D721Med (cell line): ENCODE measurements at places on chromosomes 5 and 9.

DNA sequence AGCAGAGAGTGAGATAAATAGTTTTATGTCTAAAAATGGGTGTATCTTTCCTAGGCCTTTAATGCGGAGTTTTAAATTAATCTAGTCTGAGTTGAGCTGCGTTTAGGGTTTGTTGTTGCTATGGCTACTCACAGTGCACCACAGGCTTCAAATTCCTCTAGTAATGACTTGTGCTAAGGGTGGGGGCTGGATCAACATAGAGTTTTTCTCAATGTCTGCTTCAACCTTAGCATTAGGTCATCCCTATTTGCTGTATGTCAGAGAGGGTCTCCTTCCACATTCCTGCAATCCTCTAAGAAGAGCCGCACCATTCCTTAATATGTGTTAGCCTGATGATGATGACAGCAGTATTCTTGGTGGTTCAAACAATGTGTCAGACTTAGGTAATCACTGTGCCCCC is 465.6 kb upstream of the KIF2A start:
- no peak for DNase-seq

GRCh38 chr5:142808878-142809598 is 38.9 kb downstream of the ARHGAP26 start:
- no peak for DNase-seq

DNA sequence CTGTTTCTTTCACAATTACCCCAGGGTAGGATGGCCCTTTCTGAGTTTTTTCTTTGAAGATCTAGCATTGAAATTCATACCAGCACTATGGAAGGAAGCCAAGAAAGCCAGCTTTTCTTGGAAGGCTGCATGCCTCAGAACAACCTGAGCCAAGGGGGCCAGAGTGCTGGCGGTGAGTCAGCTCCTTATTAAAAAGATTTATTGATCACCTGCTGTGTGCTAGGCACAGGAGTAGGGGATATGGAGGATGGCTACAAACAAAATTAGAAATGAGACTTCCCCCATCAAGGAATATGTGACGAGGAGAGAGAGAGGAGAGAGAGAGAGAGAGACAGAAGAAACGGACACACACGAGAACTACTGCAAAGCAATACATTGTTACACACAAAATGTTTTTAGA is 184.6 kb upstream of the PUM3 start:
- DNase-seq = no peak

DNA sequence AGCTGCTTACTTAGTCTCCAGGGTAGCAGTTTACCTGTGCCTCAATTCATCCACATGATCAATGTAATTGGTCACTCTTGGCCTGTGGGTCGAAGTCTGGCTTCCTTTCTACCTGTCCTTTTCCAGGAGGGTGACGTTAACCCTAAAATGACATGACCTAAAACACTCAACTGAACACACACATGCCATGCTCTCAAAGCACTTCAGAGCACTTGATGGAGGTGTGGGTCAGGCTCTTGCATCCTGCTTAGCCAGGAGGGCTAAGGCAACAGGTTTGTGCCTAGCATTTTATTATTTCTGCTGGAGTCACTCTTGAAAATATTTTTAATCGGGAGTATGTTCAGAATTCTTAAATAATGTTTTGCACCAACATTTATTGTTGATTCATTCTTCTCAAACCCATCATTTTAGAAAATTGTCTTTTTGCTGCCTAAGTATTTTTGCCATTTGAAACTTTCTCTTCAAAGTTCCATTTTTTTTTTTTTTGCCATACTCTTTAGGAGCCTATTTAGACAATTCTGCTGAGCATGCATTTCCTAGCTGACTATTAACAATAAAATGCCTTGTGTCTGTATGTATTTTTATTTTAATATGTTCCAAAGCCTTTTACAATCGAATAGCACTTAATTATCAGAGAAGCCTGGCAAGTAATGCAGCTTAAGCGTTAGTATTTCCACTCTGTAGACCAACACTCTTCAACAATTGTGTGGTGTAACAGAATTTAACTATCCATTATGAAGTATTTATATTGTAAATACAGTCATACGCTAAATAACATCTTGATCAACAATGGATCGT is 59.1 kb downstream of the ATP10B start:
- DNase-seq = no peak

GRCh38 chr9:23747088-23748075 is 78.7 kb downstream of the ELAVL2 start:
- DNase-seq = no peak

DNA sequence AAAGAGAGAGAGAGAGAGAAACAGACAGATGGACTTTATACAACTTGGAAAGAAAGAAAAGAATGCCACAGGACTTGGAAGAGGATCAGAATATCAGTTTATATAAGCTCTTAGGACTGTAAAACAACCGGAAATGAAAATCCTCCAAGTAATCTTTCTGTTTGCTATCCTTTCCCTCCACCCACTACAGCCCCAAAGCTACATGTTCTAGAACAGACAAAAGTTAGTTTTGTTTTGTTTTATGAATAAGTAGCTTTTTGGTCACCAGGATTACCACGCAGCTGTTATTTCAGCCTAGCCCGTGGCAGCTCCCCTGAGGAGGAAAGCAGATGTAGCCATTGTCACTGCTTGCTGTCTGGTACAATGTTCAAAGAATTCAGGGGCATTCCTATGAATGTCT is 66.6 kb downstream of the SH3TC2 start:
- DNase-seq = no peak

- no peak for DNase-seq
Measured at GRCh38 chr5:147415651-147416050, 94.2 kb downstream of the DPYSL3 start.

DNA sequence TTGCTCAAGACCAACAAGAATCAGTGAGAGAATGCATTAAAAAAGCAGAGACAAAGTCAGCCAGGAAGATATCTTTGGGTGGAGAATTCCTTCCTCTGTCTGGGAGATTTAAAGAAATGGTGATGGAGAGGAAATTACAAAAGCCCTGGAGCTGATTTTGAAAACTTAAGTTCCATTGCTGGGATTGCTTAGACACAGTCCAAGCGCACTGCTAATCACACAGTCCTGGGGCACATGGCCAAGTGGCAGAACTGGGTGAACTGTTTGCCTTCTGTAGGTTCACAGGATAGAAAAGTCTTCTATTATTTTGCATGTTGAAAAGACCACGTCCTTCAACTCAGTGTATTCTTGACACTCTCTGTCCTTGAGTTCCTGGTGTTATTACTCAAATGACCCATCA is 284.9 kb upstream of the FBXL7 start:
- no peak for DNase-seq

DNA sequence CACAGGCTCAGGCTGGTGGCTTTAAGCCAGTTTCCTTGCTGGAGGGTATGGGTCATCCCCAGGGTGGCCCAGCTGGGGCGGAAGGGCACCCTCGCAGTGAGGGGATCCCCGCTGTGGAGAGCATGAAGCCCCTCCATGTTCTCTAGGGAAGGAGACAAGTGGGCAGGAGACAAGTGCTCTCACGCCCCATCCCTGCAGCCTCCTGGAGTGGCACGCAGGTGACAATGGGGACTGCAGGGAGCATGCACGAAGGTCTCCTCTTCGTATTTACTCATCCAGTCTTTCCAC is 83.3 kb downstream of the GTF3C4 start:
- no peak for DNase-seq

GRCh38 chr5:55691265-55692105 is 20.6 kb downstream of the SLC38A9 start:
- DNase-seq = no peak

DNA sequence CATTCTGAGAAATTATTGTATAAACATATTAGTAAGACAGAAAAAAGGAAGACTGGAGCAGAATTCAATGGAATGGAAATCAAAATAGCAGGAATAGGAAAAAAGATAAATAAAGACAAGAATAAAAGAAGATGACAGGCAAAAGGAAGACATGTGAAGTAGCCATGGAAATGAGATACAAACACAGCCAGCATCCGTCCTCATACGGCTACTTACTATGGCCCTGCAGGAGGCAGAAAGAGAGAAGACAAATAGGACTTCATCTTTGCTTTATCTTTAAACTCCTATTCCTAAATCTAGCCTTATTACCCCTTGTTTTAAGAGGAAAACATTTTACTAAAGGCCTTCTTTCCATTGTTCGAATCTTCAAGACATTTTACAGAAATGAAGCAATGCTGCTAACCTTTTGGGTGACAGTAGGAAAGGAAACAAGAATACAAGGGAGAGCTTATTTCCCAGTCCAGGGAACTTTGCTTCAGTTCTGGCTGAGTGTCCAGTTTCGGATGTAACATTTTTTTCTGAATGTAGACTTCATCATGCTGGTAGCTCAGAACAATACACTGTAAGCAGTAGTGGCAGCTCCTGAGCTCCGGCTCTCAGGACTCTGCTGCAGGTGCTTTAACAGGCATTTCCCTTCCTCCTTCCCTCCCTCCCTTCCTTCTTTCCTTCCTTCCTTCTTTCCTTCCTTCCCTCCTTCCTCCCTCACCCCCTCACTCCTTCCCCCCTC is 106.4 kb upstream of the SLC12A2 start:
- no peak for DNase-seq

DNA sequence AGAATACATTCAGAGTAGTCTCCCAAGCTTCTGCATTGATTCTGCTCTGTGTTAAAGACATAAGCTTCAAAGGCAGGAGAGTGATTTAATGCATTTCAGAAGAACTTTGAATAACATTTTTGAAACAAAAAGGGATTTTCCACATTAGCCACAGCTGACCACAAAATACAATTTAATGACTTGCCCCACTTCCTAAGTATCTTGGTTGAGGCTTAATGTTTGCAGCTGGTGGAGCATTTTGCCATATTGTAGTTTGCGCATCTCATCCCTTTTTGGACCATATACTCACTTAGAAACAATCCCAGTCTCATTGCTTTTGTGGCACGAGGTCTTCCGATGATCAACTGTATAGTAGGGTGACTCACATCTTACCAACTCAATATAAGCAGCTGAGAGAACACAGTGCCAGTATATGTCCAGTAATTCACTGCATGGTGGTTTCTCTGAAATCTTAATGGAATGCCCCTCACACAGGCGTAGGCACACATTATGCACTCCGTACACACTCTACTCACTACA is 455.8 kb upstream of the PTGER4 start:
- no peak for DNase-seq

- DNase-seq = no peak
Measured at GRCh38 chr5:10332301-10332700, 21.2 kb upstream of the MARCHF6 start.

DNA sequence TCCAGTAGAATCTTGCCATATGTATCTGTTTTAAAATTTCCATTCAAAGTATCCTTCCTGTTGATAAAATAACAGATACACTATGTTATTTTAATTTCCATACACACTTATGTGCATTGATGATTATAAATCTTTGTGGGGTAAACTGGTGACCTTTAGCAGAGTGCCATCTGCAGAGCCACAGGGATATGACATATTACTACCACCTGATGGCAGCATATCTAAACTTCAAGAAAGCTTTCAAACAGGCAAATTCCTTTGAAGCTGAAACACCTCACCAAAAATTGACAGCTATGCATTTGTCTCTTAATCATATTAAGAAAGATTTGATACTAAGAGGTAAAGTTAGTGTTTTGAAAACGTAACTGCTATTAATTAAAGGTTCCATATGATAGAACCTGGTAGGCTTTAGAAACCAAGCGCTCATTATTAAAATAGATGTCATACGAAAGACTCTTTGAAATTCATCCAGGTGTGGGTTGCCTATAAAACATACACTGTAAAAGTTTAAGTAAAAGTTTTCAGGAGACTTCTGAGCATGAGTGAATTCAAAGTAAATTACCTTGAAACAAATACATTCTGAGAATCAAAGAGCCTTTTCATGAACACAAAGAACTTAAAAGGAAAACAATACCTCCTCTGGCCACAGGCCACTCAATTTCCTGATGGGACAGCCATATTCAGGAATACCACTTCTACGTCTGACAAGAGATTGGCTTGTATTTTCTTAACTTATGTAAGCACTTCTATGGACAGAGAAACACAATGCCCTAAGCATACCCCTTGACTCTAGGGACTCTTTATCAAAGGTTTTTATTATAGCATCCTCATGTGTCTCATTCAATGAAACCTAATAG is 93.3 kb downstream of the KIAA0825 start:
- no peak for DNase-seq

GRCh38 chr5:120039111-120039510 is 409.8 kb downstream of the FAM170A start:
- no peak for DNase-seq

DNA sequence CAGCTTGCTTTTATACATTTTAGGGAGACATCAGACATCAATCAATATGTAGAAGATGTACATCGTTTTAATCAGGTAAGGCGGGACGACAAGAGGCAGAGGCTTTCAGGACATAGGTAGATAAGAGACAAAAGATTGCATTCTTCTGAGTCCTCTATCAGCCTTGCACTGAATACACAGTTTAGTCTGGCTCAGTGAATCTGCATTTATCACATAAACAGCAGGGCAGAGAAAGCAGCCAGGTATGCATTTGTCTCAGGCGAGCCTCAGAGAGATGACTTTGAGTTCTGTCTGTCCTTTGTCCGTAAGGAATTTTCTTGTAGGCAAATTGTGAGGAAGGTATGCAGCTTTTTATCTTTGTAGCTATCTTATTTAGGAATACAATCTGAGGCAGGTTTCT is 202.8 kb upstream of the TAS2R1 start:
- no peak for DNase-seq

DNA sequence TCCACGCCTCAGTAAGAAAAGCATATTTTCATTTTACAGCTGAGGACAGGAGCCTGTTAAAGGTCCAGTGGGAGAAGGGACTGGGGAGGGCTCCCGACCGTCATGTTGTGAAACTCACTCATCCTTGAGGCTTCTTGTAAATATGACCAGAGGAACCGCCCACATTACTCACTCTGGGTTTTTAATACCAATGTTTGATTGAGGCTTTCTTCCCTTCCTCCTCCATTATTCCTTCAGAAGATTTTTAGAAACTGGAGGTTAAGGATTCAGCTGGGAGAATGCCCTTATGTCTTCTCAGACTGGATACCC is 61.4 kb upstream of the GLRX start:
- DNase-seq = no peak

GRCh38 chr5:80953587-80953986 is 6.6 kb upstream of the RASGRF2 start:
- no peak for DNase-seq

GRCh38 chr5:173300389-173301047 is 27.7 kb downstream of the STC2 start:
- no peak for DNase-seq

- DNase-seq = no peak
Measured at GRCh38 chr9:100098046-100098886, 534 bp downstream of the ERP44 start.

GRCh38 chr5:160260881-160261815 is 31.8 kb downstream of the FABP6 start:
- DNase-seq = no peak

DNA sequence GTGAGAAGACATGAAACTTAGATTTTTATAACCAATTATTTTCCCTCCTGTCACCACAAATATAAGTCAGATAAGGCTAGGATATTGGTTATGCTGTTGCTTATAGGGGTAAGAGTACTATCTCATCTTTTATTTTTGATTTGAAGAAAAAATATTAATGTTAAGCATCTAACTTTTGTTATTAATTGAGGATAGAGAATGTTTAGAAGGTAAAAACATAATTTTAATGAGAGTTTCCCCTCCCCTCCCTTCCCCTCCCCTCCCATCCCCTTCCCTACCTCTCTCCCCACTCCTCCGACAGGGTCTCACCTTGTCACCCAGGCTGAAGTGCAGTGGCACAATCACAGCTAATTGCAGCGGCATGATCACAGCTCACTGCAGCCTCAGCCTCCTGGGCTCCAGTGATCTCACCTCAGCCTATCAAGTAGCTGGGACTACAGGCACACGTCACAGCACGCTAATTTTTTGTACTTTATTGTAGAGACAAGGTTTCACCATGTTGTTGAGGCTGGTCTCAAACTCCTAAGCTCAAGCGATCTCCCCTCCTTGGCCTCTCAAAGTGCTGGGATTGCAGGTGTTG is 86.7 kb downstream of the RIC1 start:
- no peak for DNase-seq

- no peak for DNase-seq
Measured at GRCh38 chr5:112012104-112012503, 255.1 kb upstream of the NREP start.
